NCI-H1694 (cell line): ENCODE measurements at places on chromosomes 3 and 15.

DNA sequence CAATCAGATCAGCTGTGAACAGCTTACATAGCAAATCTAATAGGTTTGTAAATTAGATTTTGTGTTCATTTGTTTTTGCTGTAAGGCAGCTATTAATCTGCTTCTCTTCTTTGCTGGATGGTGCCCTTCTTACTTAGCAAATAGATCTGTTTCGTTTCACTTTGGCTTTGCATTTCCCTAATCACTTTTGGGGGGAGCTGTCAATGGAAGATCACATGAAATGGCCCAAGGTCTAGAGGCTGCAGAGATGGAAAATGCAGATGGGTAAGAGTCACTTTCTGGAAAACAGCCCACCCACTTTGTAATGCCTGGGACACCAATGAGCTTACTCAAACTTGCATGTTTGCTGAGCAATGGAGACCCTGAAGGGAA lies 36.4 kb downstream of the ST8SIA2 start:
- DNase-seq: no peak

DNA sequence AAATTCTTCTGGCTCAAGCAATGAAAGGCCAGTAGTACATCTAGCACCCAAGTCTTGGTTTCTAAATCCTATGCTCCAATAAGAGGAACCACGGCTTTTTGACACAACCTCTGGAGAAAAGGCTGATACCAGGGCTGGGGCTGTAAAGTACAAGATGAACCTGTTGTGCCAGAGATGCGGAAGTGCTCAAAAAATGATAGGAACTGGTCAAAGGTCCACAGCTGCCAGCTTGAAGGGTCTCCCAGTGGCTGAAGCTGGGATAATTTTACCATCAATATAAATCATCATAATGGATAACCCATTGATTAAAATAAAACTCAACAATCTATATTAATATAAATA lies 558 bp upstream of the NCEH1 start:
- DNase-seq: no peak

DNA sequence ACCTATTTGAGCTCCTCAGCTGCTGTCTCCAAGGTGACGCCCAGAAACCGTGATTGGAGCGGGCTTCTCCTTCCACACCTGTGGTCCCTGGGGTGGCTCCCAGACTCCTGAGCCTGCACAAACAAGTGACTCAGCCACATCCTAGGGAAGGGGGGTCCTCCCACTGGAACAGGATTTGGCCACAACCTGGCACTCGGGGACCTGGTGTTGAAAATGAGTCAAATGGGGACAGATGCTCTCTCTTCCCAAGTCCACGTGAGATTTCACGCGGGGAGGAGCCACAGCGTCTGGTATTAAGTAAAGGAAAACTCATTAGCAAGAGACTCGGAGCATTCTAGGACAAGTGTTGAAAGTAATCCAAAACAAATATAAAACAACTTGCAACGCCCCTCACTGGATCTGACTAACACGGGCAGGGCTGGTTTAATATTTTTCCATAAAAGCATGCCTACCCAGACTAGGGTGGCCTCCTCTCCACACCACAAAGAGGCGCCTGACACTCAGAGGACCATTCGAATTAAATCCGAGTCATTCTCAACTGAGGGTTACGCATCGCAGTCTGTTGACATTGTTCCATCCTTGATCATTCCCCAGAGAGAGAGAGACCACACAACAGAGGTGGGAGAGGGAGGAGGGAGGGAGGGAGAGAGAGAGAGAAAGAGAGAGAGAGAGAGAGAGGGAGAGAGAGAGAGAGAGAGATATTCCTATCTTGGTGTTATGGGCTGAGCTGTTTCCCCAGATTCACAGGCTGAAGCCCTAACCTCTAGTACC lies 74.4 kb downstream of the MGLL start:
- DNase-seq: peak; percentile 81

DNA sequence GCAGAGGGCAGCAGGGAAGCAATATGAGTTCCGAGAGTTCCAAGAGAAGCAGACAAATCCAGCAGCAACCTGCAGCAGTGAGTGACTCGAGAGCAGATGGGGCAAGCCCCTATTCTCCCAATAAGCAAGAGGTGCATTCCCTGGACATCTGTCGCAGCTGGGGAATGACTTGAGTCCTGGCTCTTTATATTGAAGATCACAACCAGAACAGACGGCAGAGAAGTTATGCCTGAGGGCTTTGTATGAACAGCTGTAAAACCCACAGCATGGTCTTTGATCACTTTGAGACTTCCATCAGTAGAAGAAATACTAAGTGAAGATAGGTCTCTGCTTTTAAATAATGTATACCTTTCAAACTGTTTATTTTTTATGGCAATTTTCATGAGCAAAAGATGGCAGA lies 23.6 kb upstream of the C3orf22 start:
- DNase-seq: peak; percentile 68

- no peak for DNase-seq
Observed at GRCh38 chr15:36778531-36778930, 199.1 kb downstream of the CDIN1 start.

- no peak for DNase-seq
Observed at GRCh38 chr15:91824256-91824655, 29.3 kb upstream of the SLCO3A1 start.

- DNase-seq: no peak
Observed at GRCh38 chr3:69458803-69459365, 73.0 kb upstream of the FRMD4B start.

- no peak for DNase-seq
Observed at GRCh38 chr3:87855616-87856015, 203.2 kb downstream of the CGGBP1 start.

DNA sequence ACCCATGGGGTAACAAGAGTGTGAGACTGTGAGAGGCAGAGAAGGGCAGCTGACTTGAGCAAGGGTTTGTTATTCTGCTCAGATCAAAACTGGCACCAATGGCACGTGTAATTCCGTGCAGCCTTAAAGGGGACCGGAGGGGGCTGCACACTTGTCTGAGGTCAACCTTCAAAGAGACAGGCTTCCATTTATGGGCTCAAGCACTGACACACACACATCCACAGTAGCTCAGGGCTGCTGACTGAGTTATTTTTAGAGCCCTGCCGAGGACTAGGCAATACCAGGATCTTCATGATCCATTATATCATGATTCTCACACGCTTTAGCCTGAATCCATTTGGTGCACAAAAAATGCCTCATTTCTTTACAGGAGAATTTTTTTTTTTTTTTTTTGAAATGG lies 20.6 kb upstream of the SPTBN5 start:
- no peak for DNase-seq

GRCh38 chr3:46970391-46971091 lies 6.0 kb downstream of the CCDC12 start:
- DNase-seq: no peak

DNA sequence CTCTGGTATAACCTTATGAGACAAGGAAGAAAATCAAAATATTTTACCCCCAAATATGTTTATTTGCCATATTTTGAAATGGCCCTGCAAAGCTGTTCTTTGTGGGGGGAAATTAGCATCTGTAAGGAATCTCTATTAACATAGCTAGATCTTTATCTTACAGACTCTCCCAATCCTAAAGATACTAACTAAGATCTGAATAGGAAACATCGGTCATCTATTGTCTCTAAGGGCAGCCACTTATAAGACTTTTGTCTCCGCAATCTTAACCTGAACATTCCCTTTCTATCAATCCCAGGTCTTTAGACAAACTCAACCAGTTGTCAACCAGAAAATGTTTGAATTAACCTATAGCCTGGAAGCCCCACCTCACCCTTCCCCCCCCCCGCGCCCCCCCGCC lies 21.2 kb downstream of the UMPS start:
- no peak for DNase-seq

GRCh38 chr3:192731233-192731632 lies 3.9 kb upstream of the FGF12 start:
- DNase-seq: no peak

DNA sequence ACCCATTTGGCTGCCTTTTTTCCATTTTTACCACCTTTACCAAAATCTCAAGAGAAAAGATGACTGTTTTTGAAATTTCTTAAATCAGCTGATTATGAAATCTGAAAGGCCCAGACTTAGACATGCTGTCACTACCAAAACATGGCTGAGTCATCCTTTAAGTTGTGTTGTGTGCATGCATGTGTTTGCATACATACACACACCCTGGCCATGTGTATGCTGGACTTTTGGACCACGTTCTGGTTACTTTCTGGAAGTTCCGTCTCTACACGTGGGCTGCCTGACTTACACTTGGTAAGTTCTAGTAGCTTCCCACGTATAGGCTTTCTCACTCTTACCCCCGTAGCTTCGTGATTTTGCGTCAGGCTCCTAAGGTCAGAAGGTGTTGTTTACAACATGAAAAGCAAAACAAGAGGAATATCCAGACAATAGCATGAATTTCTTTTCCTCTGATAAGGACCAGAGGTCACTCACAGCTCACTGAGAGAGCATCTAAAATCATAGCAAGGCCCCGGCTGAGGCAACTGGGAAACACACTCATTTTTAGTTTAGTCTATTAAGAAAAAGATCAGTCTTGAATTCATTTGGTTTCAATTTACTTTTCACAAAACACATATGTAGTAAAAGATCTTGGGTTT lies 62.4 kb downstream of the COL8A1 start:
- DNase-seq: no peak

- no peak for DNase-seq
Observed at GRCh38 chr3:6204891-6205290, 656.0 kb upstream of the GRM7 start.

DNA sequence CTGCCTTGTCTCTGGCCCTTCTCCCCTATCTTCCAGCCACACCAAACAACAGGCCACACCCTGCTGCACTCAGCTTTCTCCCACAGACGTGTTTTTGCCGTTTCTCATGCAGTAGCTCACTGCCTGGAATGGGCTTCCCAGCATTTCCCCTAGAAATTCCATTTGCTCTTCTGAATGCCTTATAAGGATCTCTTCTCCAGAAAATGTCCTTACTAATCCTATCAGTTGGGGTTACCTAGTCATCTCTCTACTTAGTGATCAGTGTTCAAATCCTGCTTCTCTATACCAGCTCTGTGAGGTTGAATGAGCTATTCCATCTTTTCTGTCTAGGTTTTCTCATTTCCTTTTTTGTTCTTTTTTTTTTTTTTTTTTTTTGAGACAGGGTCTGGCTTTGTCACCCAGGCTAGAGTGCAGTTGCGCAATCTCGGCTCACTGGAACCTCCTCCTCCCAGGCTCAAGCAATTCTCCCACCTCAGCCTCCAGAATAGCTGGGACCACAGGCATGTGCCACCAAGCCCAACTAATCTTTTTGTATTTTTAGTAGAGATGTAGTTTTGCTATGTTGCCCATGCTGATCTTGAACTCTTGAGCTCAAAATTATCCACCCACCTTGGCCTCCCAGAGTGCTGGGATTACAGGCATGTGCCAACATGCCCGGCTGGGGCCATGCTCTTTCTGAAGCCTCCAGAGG lies 98.2 kb upstream of the CHD2 start:
- DNase-seq: no peak

GRCh38 chr3:23448998-23449537 lies 245.9 kb downstream of the UBE2E2 start:
- DNase-seq: no peak

- no peak for DNase-seq
Observed at GRCh38 chr3:49519296-49519695, 35.0 kb upstream of the BSN start.

- DNase-seq: no peak
Observed at GRCh38 chr15:78997981-78998499, 53.2 kb upstream of the CTSH start.

- no peak for DNase-seq
Observed at GRCh38 chr15:93165734-93166470, 76.9 kb upstream of the RGMA start.

DNA sequence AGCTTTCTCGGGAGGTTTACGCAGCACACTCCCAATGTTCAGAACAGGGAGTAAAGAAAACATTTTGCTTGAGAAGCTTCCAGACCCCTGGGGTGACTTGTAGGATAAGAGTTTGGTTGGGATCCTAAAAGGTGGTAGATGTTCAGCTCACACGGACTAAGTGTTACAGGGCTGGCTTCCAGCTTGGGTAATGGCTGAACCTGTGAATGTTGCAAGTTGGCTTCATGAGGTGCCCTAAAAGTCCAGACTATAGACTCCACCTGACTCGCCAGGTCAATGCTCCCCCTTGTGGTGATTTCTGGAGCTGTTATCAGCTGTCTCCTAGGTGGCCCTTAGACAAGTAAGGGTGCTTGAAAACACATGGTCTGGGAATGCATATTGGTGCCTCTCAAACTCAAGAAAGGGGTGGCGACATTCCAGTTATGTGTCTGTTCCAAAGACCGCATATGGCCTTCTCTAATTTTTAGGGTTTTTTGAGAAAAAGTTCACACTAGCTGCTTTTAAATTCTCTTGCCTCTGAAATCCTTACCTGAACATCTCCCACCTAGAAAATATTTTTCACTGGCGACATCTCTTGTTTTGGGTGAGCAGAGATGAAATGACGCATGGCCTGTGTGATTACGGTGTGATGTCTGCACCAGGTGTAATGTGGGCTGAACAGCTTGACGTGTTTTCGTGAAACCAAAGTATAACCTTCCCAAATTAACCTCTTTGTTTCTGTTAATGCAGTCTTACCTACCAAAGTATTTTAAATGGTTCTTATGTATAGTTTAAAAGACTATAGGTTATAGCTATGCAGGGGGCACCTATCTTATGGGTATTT lies 175.7 kb upstream of the KBTBD8 start:
- DNase-seq: peak; percentile 9

DNA sequence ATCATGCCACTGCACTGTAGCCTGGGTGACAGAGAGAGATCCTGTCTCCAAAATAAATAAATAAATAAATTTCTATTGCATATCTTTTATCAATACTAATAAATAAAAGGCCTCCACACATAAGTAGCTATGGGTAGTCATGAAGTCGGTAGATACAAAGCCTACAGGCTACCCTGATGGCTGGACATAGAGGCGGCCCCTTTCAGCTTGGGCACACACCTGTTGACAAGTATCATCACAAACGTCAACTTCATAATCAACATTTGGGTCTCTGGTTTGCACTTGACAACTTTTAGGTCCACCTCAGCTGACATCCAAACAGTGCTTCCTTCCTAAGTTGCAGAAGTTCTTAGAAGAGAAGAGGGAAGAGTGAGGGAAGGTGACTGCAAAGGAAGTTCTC lies 53.4 kb downstream of the ITGA11 start:
- DNase-seq: no peak

DNA sequence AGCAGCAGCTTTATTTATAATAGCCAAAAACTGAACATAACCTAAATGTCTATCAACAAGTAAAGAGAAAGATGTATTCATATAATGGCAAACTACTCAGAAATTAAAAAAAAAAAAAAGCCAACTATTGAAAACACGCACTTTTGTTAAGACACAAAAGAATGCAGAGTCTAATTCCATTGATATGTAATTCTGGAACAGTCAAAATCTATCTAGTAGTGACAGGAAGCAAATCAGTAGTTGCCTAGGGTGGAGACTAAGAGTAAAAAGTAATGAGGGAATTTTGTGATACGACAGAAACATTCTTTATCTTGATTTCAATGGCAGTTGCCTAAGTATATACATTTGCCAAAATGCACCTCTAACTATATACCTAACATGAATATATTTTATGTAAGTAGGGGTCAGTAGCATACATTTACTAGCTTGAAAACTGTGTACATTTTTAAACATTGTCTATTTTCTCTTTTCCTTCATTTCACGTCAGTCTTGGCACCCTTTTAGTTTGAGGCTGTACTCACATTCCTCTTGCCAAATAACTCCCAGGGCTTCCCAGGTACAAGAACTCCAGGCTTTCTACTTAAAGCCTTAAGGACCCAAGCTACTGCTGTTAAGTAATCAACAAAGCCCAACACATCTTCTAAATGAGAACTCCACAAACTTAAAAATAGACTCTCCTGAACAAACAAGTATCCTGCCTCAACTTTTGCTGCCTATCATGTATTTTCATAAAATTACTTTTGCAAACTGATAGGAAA lies 54.7 kb downstream of the ADAM10 start:
- no peak for DNase-seq
